Stimulated activated CD8-positive, alpha-beta memory T cell treated with anti-CD3 and anti-CD28 coated beads, Interleukin-15, amount 100 ng/mL, for 24 hours (primary cell): ENCODE measurements at places on chromosomes 2 and 18.

DNA sequence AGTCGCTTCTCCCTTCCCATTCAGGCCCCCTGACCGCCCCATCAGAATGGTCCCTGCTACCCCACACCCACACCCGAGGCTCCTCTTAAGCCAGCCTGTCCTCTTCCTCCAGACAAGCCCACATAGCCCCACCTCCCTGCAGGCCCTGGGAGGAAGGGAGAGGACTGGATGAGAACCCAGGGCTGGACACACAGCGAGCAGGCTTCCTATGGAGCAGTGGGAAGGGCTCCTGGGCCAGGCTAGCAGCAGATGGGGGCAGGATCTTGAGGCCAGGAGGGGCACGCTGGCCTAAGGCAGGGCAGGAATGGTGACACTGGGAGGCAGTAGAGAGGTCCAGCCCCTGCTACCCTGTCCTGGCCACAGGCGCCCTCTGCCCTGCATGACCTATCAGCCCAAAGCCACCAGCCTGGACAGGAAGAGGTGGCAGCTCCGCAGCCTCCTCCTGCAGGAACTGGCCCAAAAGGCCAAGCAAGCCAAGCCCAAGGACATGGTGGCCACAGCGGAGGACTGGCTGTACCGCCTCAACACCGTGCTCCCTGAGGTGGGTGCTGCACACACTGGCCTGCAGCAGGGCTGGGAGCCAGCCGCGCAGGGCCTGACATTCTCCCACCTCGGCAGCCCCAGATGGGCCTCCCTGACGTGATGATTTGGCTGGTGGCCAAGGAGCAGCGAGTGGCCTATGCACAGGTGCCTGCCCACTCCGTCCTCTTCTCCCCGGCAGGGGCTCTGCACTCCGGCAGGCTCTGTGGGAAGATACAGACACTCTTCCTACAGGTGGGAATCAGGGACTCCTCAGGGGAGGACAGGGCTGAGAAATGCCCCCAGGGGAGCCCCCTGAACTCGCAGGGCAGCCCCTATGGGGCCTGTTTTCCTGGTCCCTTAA, 43.3 kb downstream of the FER1L5 start:
- no peak for DNase-seq

DNA sequence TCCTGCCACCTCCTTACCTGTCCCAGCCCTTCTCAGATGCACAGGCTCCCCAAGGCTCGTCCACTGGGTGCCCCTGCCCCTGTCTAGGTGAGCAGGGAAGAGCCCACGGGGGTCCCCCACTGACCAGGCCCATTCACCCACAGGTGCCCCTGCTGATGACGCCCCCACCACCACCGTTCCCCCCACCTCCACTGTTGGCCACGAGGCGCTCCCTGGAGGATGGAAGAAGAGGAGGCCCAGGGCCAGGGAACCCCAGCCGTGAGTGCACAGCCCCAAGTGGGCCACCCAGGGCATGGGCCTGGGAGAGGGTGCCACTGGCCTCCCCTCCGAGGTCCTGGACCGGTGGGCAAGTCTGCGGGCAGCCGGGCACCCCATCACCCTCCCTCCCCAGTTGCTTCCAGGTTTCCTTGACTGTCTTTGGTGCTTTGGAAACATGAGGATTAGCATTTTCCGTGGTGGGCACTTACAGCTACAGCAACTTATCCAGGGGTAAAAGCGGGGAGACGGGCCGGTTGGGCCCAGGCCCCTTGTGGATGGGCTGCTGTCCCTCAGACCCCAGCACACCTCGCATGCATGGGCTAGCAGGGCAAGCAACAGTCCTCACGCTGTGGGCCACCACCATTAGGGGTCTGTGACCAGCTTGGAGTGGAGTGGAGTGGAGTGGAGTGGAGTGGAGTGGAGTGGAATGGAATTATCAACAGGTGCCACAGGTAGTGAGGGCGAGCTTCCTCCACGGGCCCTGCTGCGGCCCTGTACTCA, 13.2 kb upstream of the KLHL30 start:
- no peak for DNase-seq

DNA sequence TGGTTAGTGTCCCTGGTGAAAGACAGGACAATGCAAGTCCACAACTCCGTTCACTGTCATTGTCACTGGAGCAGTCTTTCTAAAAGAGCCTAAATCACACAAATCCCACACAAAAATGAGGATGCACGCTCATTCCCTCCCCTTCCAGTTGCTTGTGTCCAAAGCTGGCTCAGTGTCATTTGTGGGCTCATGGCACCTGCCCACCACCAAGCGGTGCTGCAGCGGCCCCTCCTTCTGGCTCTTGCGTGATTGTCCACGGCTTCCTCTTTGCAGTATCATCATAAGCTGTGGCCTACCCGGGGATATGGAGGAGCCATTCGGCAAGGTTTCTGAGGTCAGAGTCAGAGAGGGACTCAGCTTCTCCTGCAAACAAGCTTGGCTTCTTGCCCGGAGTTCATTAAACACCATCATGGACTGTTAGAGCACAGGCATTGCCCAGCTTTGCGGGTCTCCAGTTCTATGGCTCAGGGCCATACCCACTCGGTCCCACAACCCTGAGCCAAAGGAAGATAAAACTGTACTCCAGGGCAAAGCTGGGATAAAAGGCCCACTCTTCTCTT, 179.4 kb upstream of the AGAP1 start:
- no peak for DNase-seq

- no peak for DNase-seq
These were observed 15.4 kb upstream of the FAP start for GRCh38 chr2:162258686-162259085.

GRCh38 chr18:35516351-35516750, 18.6 kb upstream of the INO80C start:
- DNase-seq = no peak

DNA sequence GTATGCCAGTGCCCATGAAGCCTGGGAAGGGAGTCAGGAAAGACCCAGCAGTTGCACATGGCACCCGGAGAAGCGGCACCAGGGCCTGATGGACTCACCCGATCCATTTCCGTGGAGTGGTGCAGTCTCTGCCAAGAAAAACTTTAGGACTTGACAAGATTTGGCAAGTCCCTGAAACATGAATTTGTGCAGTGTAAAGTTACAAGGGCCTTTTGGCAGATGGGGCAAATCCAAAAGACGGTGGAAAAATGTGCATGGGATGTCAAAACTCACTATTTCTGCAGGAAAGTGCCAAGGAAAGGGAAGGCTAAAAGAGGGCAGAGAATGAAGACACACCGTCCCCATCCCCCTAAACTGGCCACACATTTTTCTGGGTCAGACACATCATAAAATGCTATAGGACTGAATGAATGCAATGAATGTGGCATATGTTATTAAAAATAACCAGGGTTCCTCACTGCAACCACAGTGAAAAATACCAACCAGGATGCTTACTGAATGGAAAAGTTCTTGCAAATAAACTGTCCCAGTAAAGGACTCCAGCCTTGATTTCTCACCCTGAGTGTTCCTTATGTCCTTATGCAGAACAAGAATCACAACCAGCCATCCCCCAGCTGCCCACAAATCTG, 173.5 kb upstream of the SIX2 start:
- no peak for DNase-seq

DNA sequence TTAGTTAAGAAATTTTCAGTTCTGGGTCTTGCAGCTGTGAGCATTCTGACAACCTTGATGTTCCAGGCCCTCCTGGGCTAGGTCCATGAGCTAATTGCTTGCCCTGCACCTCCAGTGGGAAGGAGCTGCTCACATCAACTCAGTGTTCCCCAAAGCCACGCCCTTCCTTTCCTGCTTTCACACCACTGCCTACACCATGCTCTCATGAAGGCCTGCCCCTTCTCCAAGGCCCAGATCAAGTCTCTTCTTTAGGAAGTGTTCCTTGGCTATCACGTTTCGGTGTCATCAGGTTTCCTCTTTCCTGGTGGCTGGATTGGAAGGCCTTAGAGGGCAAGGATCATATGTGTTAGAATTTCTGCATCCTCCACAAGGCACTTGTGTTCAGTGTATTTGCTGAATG, 18.8 kb downstream of the TMEM127 start:
- DNase-seq = no peak
